Posterior cingulate gyrus (tissue), 11 donors: ENCODE measurements at places on chromosomes 5 and 9.

- no peak for DNase-seq
Measured at GRCh38 chr5:14135621-14136020, 7.5 kb upstream of the TRIO start.

- DNase-seq, result no peak
Measured at GRCh38 chr5:13910637-13911288, 33.7 kb downstream of the DNAH5 start.

GRCh38 chr5:42621662-42622061 is 135.0 kb upstream of the CCDC152 start:
- DNase-seq, result no peak

DNA sequence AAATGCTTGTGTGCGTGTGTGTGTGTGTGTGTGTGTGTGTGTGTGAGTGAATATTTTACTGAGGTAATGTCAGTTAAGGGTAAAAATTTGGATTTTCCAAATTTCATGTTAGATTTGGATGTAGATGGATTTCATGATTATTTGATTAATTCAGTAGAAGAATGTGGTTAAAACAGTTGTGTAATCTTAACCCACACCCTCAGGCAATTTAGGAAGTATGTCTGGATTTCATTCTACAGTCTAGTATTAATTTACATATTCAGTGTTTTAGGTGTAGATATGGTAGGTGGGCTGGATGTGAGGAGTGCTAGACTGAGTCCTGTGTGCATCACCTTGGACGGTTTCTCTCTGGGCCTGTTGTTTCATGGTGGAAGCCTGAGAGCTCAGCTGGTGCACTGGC is 99.1 kb upstream of the CKMT2 start:
- no peak for DNase-seq

DNA sequence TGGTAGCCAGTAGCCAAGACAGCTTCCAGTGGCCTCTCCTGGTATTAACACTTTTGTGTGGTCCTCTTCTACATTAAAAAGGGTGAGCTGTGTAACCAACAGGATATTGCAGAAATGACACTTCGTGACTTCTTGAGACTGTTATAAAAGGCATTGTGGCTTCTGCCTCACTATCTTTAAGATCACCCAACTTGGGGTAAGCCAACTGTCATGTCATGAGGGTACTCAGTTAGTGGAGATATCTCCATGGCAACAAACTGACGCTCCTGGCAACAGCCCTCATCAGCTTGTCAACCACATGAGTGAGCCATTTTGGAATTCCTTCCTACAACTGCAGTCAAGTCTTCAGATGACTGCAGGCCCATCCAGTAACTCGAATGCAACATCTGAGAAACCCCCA is 121.7 kb downstream of the DEPDC1B start:
- no peak for DNase-seq

- DNase-seq, result no peak
Measured at GRCh38 chr9:5389109-5389732, 48.5 kb downstream of the PLGRKT start.

- DNase-seq, result no peak
Measured at GRCh38 chr5:109830955-109831502, 141.3 kb downstream of the MAN2A1 start.

GRCh38 chr5:74927336-74927735 is 61.1 kb upstream of the FAM169A start:
- no peak for DNase-seq

GRCh38 chr5:66307647-66308241 is 163.6 kb downstream of the SREK1 start:
- no peak for DNase-seq

DNA sequence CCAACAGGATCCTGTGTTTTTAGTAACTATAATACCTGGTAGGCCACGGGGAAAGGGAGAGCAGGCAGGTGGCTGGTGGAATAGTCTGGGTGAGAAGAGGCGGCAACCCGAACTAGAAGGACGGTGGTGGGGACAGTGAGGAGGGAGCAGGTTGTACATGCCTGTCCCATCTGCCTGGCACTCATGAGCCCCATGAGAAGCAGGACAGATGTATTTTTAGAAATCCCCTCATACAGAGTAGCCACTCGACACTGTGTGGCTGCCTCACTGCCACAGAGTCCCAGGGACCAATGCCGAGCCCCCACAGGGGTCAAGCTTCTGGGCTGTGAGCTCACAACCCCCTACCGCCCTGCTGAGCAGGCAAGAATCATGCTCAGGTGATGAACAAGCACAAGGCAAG is 136.6 kb downstream of the SEC61B start:
- DNase-seq, result no peak

GRCh38 chr9:114367772-114368569 is 19.8 kb downstream of the AKNA start:
- no peak for DNase-seq

GRCh38 chr5:458547-459353 is 15.8 kb downstream of the EXOC3 start:
- DNase-seq, result no peak

DNA sequence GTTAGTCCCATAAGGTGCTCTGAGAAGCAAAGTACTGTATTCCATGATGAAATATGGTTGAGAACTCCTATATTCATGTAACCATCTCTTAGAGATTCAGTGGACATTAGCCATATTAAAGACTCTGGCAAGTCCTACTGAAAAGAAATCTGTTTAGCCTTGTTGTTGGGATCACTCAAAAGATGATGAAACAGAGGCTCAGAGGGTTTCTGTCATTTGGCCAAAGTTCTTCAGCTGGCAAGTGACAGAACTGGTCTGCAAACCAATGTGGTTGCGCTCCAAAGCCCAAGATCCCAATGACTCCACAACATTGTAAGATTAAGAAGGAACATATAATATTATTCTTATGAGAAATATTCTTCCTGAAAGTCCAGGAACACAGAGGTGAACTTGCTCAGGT is 462.9 kb downstream of the ACTL7B start:
- DNase-seq, result no peak

DNA sequence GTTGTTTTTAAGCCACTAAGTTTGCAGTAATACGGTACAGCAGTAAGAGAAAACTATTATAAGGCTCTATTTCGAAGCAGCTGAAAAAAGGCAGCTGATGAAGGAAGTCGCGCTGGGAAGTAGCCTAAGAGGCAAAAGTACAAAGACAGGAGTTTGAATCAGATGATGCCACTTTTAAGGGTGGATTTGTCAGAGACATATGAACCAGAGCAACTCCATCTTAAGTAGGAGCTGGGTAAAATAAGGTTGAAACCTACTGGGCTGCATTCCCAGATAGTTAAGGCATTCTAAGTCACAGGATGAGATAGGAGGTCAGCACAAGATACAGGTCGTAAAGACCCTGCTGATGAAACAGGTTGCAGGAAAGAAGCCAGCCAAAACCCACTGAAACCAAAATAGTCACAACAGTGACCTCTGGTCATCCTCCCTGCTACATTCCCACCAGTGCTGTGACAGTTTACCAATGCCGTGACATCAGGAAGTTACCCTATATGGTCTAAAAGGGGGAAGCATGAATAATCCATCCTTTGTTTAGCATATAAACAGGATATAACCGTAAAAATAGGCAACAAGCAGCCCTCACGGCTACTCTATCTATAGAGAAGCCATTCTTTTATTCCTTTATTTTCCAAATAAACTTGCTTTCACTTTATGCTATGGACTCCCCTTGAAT is 91.8 kb upstream of the PRSS3 start:
- DNase-seq, result no peak

GRCh38 chr5:179820127-179820482 is 600 bp upstream of the SQSTM1 start:
- no peak for DNase-seq

DNA sequence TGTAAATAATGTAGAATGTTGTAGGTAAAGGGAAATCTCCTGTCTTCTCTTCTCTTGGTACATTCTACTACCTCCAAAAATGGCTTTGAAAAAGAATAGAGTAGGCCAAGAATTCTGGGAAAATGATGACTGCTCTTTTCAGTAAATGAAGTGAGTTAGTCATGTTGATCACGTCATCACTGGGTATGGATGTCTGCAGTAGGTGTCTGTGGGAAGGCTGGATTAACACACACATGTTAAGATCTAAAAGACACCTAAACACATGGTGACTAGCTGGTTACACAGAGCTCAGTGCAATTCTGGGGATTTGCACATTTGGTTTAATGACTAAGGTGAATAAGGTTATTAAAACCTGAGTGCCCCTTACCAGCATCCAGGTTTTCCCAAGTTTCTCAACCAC is 161.5 kb downstream of the CEP120 start:
- no peak for DNase-seq

DNA sequence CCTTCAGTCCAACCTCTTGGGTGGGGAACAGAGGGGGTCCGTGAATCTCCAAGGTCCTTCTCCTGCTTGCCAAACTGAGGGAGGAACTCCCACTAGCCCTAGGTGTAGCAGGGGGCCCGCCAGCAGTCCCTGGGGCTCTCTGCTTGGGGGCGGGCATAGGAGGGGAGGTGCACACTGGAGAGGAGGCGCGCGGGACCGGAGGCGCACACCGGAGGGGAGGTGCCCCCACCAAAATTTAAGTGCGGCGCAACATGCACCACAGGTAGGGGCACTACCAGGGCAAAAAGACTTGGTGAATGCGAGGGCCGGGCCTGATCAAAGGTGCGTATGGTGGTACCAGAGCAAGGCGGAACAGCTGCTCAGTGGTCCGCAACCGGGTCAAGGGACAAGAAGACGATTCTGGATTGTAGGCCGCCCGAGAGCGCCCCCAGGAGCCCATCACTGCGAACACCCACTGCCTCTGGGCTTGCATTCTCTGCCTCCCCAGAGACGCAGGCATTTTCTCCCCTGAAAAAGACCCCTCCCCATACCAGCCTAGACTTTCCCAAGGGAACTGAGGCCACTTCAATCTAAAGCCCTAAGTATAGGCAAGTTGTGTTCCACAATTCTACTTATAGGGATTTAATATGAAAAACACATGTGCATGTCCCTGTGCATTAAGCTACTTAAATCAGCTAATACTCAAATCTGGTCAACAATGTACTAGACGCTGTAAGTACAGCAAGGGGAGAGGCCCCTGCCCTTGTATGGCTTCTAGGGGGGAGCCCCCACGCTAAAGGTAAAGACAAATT is 50.6 kb downstream of the TGFBI start:
- no peak for DNase-seq

DNA sequence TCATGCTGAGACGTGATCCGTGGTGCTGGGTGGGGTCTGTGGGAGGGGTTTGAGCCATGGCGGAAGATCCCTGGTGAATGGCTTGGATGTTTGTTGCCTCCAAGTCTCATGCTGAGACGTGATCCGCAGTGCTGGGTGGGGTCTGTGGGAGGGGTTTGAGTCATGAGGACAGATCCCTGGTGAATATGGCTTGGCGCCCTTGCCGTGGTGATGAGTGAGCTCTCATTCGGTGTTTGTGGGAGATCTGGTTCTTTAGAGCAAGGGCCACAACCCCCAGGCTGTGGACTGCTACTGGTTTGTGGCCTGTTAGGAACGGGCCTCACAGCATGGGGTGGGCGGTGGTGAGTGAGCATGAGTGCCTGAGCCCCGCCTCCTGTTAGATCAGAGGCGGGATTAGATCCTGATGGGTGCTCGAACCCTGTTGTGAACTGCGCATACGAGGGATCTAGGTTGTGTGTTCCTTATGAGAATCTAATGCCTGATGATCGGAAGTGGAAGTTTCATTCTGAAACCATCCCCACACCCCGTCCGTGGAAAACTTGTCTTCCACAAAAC is 31.2 kb downstream of the NKD2 start:
- no peak for DNase-seq

- no peak for DNase-seq
Measured at GRCh38 chr9:82890401-82890800, 172.5 kb downstream of the RASEF start.

- DNase-seq, result no peak
Measured at GRCh38 chr5:82298668-82299067, 20.5 kb upstream of the RPS23 start.

DNA sequence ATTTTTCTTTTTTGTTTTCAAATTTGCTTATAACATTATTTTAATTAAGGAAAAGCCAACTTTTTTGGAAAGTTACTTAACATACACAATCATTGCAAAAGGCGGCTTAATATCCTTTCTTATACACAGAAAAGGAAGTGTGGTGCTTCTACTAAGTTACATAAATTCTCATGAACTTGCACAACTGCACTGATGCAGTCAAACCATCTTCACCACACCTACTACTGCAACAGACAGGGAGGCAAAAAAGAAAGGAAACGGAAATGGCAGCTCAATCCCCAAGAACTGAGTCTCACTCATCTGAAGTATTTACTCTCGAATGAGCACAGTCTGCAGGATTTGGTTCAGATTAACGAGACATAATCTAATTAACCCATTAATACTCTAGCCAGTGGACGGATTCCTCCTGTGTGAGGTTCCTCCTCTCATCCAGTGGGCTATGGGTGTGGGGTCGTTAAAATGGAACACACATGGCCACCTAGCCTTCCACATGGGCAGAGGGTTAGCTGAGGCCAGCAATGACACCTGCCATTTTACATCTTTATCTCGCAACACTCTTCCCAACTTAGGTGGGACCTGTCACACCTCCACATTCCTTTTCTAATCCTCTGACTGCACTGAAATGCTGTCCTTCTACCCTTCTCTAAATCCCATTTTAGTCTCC is 30.0 kb downstream of the GOLM1 start:
- no peak for DNase-seq

- no peak for DNase-seq
Measured at GRCh38 chr9:118596374-118597015, 772.7 kb downstream of the BRINP1 start.

- DNase-seq, result no peak
Measured at GRCh38 chr9:123336449-123336848, 19.5 kb upstream of the CRB2 start.

- peak; percentile 62 for DNase-seq
Measured at GRCh38 chr5:173242675-173243121, 7.7 kb upstream of the NKX2-5 start.

DNA sequence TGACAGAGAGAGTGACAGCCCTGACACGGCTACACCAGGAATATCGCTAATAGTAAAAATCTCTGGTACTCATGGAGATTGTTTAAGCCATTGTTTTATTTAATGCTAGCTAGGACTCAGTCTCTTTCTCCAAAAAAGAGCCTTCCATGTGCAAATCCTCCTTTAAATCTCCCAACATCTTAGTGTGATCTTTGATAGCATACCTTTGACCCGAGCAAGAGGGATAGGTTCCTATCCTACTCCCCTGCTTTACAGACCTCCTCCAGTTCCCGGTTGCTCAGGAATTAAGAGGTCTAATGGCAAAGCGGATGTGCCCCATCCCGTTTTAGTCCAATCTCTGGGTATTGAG is 663 bp upstream of the FRMD3 start:
- DNase-seq, result no peak

DNA sequence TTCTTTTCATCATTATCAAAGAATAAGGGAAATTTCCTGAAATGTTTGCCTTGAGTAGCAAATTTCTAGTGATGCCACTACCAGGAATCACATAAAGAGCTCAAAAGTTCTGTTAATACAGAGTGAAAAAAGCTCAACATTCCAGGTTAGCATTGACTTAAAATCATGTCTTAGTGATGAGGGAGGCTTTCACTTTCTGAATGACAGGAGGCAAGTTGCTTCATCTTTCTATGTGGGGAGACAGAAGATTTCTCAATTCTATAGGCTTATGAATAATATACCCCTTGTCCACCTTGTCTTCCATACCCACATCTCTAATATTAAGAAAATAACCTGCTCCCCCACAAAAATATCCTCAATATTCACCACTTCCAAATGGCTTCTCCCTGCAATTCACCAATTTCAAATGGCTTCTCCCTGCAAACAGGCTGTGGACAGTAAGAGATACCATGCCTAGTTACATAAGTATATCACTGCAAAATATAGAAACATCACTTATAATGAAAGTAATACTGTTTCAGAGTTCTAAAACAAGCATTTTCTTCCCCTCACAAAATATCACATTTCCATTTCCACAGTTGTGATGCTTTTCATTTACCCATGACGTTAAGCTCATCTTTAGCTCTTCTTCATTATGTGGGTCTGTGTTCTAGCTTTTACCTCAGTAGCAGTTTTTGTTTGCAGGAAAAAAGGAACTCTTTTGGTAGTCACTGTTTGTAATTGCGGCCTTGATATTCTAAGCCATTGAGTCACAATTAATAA is 2.2 kb upstream of the JAK2 start:
- no peak for DNase-seq
